ENCODE measurements at places on chromosomes 12 and 14. TPM values are rescaled to one million over a fixed set of nuclear protein-coding genes. Genes with fewer than 3 reads are reported as not detected.

The NXPH4 gene
- total RNA-seq = 0.40 TPM

GRCh38 chr12:105933671-105934665 lies 204.8 kb downstream of the NUAK1 start:
- peaks cover 3% of the 10 kb centered on the region for H3K27me3 ChIP-seq
- H3K4me3 ChIP-seq = no peak overlapping the region
- no peaks in the 10 kb centered on the region for H3K36me3 ChIP-seq
- H3K27ac ChIP-seq = no peak overlapping the region
- H3K4me1 ChIP-seq = no peaks in the 10 kb centered on the region

DNA sequence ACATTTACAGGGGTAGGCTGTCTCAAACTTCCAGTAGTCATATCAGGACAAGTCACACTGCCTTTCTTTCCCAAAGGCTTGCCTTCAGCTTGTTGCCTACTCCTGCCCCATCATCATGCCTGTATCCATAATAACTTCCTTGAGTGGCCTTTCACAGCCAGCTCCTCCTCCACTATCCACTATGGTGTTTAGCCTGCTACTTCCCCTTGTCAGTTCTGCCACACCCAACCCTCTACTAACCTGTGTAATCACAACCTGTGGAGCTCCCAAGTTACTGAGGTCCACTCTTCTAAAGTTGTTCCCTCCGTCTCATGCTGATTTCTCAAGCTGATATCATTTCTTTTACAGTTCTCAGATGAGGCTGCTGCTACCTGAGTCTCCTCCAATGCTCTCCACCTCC lies 159.9 kb downstream of the BMP4 start:
- no peak overlapping the region for H3K27ac ChIP-seq
- H3K36me3 ChIP-seq = no peaks in the 10 kb centered on the region
- H3K4me1 ChIP-seq = no peaks in the 10 kb centered on the region

GRCh38 chr12:51321882-51322281 lies 2.1 kb downstream of the BIN2 start:
- H3K36me3 ChIP-seq = peaks cover 54% of the 10 kb centered on the region
- H3K4me1 ChIP-seq = peaks cover 79% of the 10 kb centered on the region
- DNase-seq = no peak
- H3K4me3 ChIP-seq = peak overlapping the region; percentile 99
- no peaks in the 10 kb centered on the region for H3K27me3 ChIP-seq

DNA sequence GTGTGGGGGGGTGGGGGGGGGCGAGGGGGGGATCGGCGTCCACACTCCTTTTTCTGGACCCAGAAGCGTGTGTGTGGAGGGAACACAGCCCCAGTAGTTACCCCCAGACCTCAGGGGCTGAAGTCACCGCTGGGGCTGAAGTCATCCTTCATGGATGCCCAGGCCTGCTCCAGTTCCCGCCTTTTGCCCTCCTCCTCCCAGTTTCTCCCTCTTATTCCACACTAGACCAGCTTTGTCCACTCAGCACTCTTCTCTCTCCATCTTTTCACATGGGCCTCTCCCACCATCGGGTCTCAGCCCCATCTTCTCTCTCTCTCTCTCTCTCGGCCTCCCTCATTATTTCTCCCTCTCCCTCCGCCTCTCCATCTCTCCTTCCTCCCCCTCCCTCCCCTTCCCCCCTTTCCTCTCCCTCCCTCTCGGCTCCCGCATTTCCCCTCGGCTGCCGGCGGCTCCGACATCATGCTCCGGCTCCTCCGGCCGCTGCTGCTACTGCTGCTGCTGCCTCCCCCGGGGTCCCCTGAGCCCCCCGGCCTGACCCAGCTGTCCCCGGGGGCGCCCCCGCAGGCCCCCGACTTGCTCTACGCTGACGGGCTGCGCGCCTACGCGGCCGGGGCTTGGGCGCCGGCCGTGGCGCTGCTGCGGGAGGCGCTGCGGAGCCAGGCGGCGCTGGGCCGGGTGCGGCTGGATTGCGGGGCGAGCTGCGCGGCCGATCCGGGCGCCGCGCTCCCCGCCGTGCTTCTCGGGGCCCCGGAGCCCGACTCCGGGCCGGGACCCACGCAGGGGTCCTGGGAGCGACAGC lies at the start of gene P3H3:
P3H3 (plus strand) TSS at position 426 of the 799 bp plus-strand sequence; CDS start at position 460, 34 bp downstream.
- H3K27me3 ChIP-seq = peaks cover 62% of the 10 kb centered on the region
- no peak for DNase-seq
- H3K4me3 ChIP-seq = peak within 1 kb of the TSS; percentile 66
- H3K36me3 ChIP-seq = no peaks in the 10 kb centered on the region

The PPP1R3E gene
- 28.3 TPM for total RNA-seq

The KRT74 gene
- total RNA-seq = not detected

DNA sequence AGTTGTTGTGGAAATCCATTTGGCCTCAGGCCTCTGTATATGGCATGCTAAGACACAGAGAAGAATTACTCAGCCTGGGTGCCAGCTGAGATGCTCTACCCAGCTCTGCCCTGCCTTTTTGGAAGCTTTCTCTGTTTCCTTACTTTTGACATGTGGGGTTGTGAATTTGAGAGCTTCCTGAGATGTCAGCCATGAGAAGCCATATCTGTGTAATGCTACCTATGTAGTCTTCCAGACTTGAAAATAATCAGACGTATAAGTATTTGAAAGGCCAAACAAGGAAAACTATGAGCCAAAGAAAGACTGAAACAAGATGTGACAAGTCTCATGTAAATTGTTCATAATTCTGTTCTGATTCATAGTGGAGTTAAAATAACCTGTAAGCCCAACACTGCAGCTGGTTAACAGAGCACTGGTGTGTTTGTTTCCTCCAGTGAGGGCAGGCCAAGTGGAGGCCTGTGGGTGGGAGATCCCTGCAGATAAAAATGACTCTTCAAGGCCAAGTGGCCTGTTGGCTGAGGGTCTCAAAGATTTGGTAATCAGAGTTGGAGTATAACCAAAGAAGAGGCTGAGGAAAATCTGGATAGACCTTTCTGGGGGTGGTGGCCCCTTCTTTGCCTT lies 94.0 kb downstream of the TMX1 start:
- DNase-seq = no peak
- no peak overlapping the region for H3K27ac ChIP-seq
- H3K27me3 ChIP-seq = peaks cover 3% of the 10 kb centered on the region
- H3K4me1 ChIP-seq = no peaks in the 10 kb centered on the region

- peaks cover 5% of the 10 kb centered on the region for H3K4me1 ChIP-seq
- peaks cover 37% of the 10 kb centered on the region for H3K27me3 ChIP-seq
- H3K4me3 ChIP-seq = no peak overlapping the region
- DNase-seq = no peak
- no peak overlapping the region for H3K27ac ChIP-seq
Observed at GRCh38 chr14:102923925-102924486, 1.5 kb downstream of the AMN start.

GRCh38 chr12:66092559-66093269 lies 37.8 kb downstream of the LLPH start:
- H3K27me3 ChIP-seq = peaks cover 9% of the 10 kb centered on the region
- no peak for DNase-seq
- no peaks in the 10 kb centered on the region for H3K4me1 ChIP-seq
- H3K4me3 ChIP-seq = no peak overlapping the region
- no peak overlapping the region for H3K27ac ChIP-seq
